ENCODE measurements at places on chromosomes 16 and 17. TPM values are rescaled to one million over a fixed set of nuclear protein-coding genes. Genes with fewer than 3 reads are reported as not detected.

Gene RUNDC3A
- 6.4 TPM for polyA plus RNA-seq

- DNase-seq = no peak
Observed at GRCh38 chr17:70621566-70621965, 452.2 kb downstream of the KCNJ2 start.

GRCh38 chr16:71242601-71243000, 12.1 kb upstream of the HYDIN start:
- peak; percentile 76 for DNase-seq

- no peak for DNase-seq
Observed at GRCh38 chr16:18792836-18793433, 2.8 kb upstream of the RPS15A start.

Gene PRSS33
- not detected for polyA plus RNA-seq

GRCh38 chr16:66519482-66520373, 30.2 kb downstream of the TK2 start:
- DNase-seq = no peak

DNA sequence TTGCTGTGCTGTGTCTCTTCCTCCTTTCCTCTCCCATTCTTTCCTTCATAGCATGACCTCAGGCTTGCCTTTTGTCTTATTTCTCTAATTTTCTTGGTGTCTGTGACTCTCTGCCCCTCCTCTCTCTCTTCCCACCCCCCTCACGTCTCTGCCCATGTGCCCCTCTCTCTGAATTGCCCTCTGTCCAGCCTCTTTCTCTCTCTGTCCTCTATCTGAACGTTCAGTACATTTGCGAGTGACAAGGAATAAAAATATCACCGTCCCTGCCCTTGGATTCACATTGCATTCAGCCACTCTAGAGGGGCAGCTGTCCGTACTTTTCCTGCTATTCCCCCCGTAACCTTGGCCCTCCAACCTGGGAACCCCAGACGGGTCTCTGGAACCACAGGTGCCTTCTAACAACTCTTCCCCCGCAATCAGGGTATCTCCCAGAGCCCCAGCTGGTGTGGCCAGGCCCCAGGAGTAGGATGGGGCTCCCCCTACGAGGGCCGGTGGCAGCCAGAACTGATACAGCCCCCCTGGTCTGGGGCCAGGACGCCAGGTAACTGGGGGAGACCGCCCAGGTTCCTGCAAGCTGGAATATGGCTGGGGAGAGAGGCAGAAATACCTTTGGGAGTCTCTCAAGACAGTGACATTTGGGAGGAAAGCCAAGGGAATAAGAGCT, 1.8 kb downstream of the KIF1C start:
- DNase-seq = no peak

- no peak for DNase-seq
Observed at GRCh38 chr16:79698341-79698753, 97.8 kb upstream of the MAF start.

Gene DNAAF8
- polyA plus RNA-seq = 0.67 TPM

Gene PGAP6
- 63.2 TPM for polyA plus RNA-seq

Gene PRSS53
- polyA plus RNA-seq = 1.9 TPM

DNA sequence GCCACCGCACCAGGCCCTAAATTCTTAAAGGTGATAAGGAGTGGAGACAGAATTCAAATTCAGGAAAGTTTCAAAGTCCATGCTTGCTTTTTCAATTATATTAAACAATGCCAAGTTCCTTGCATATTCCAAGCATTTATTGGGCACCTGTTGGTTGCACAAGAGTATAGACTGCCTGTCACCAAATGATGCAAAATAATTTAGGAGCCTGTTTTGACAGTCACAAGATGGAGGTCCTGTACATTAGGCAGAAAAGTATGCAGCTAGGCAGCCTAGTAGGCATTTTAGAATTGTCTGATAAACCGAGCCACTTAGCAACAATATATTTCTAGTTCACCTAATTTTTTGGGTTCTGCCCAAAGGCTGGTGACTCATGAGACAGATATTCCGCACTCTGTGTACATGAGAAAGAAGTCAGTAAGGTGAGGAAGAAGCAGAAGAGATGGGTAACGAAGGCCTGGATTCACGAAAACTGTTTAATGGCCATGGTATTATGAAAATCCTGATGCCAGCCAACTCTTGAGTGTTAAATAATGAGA, 7.3 kb downstream of the ACACA start:
- DNase-seq = no peak

GRCh38 chr17:77450742-77451244, 310.0 kb downstream of the SEC14L1 start:
- peak; percentile 51 for DNase-seq

All from small intestine (tissue), 16 donors.